ENCODE measurements at places on chromosomes 1 and 21. TPM values are rescaled to one million over a fixed set of nuclear protein-coding genes. Genes with fewer than 3 reads are reported as not detected.

- DNase-seq: no peak
These were observed 4.1 kb upstream of the TTLL10 start for GRCh38 chr1:1169429-1170214.

GRCh38 chr1:186620566-186621350 is 59.5 kb downstream of the PTGS2 start:
- no peak for DNase-seq

GRCh38 chr1:45026446-45026845 is 14.4 kb downstream of the UROD start:
- DNase-seq: no peak

GRCh38 chr1:27567146-27567526 is 36.8 kb downstream of the AHDC1 start:
- DNase-seq: no peak

DNA sequence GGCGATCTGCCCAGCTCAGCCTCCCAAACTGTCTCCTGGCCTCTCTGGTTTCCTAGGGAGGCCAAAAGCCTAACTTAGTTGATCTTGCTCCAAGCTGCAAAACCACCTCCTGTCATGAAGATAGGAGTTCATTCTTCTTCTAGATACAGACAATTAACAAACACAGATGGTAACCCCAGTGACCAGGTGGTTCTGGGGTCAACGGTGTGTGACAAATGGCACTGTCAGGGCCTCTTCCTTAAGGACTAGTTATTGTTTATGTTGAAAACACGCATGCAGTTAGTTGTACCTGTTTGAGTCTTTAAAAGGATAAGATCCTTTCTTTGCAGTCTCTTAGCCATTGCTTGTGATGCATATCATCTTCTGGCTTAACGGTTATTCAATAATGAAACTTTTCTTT is 4.6 kb upstream of the UMODL1 start:
- DNase-seq: no peak

SPATA6 gene
- 10.4 TPM for polyA plus RNA-seq

C1orf21 gene
- 67.3 TPM for polyA plus RNA-seq

TFF3 gene
- 9.9 TPM for polyA plus RNA-seq

Measured in urinary bladder (tissue), 4 donors.